ENCODE measurements at places on chromosomes 13 and 19. TPM values are rescaled to one million over a fixed set of nuclear protein-coding genes. Genes with fewer than 3 reads are reported as not detected.

WDR87 gene
- not detected for total RNA-seq

GNA15 gene
- total RNA-seq: not detected

ZNF738 gene
- 2.3 TPM for total RNA-seq

SIRT6 gene
- 64.3 TPM for total RNA-seq

ZNF441 gene
- 2.3 TPM for total RNA-seq

C3 gene
- total RNA-seq: 1,645 TPM

CRLF1 gene
- 309 TPM for total RNA-seq

ZNF358 gene
- 50.9 TPM for total RNA-seq

IZUMO2 gene
- not detected for total RNA-seq

PSPN gene
- 0.36 TPM for total RNA-seq

GRK1 gene
- total RNA-seq: not detected

Measured in cardiac atrium fibroblast (primary cell).